CD8-positive, alpha-beta T cell (primary cell): ENCODE measurements at places on chromosomes 16 and 17.

- DNase-seq = no peak
These were observed 10.9 kb downstream of the HAS3 start for GRCh38 chr16:69116256-69116875.

- no peak for DNase-seq
These were observed 15.6 kb downstream of the ATP6V0A1 start for GRCh38 chr17:42474276-42474675.

GRCh38 chr16:17683281-17683680 is 212.5 kb upstream of the XYLT1 start:
- DNase-seq = no peak

DNA sequence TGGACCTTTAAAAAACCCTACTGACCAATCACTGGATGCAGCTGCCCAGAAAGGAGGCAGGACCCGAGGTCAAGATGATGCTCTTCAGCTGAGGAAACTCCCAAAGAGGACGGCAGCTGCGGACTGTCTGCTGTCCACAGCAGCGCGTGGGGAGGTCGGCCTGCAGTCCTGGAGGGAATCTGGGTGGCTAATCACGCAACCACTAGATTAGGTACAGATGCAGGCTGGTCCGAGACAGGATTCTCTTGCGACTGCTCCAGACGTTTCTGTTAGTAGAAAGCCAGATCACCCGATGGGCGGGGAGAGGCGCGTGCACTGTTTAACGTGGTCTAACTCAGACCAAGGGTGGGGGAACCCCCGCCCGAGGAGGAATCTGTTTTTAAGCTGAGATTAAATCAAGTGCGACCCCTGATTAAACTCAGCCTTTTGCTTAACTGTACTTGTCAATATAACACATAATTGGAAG is 8.8 kb downstream of the CTRB2 start:
- DNase-seq = no peak

GRCh38 chr16:54015147-54015546 is 271.4 kb downstream of the IRX3 start:
- no peak for DNase-seq

DNA sequence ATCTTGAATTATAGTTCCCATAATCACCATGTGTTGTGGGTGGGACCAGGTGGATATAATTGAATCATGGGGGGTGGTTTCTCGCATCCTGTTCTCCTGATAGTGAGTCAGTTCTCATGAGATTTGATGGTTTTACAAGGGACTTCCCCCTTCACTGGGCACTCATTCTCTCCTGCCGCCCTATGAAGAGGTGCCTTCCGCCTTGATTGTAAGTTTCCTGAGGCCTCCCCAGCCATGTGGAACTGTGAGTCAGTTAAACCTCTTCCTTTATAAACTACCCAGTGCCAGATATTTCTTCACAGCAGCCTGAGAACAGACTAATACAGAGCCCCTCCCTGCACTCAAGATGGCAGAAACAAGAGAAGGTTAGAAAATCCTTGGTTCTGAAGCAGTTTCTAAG is 26.4 kb downstream of the LDAF1 start:
- DNase-seq = no peak

- no peak for DNase-seq
These were observed 423.6 kb upstream of the CDH11 start for GRCh38 chr16:65545413-65545956.

GRCh38 chr17:29592850-29593551 is at the start of gene ANKRD13B:
TSS of gene ANKRD13B (plus strand) at chr17:29593132. CDS start at chr17:29593622, 490 bp downstream.
- peak; percentile 34 for DNase-seq

DNA sequence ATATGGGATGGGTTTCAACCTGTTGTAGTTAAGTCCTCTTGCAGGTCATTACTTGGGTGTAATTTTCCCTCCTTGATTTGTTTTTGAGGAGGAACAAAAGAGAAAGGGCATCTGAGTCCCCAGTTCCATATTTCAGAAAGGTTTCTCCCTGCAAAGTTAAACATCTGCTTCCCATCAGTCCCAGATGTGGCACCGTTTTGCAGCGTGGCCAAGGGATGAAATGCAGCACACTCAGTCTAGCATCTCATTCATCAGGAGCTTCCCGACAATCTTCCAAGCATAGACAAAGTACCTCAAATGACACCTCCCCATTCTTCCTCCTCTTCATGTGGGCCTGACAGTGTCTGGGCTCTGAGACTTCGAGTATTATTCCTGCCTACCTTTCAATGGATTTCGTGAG is 363.7 kb upstream of the SOX9 start:
- no peak for DNase-seq

DNA sequence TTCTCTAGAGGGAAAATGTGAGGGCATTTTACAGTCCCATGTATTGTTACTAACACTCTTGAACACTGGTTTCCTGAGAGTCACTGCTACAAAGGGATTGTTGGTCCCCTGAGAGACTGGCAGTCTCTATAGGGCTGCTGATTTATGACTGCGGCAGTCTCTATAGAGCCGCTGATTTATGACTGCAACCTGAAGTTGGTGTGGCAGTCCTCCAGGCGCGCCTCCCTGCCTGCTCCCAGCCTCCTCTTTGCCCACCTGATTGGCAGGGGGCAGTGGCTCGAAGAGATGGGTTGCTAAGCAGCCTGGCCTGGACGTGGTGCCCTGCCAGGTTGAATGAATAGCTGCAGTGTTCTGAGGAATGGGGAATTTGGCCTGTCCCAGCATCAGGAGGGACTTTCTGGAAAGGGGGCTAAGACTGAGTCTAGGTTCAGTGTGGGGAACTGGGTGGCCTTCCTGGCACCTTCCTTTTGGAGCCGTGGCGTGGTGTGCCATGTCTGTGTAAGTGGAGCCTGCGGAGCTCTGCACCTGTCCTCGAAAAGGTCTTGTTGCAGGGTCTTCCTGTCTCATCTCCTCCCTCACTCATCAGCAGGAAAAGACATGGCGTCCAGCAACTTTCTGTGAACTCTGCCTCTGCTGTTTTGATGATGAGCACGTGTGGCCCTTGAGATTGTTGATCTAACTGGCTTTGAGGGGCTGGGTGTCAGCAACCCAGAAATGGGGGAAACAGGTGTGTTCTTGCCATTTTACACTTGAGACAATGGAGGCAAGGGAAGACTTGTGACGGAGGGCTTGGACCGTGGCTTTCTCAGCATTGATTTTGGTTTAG is 24.9 kb downstream of the SAP30BP start:
- DNase-seq = no peak

DNA sequence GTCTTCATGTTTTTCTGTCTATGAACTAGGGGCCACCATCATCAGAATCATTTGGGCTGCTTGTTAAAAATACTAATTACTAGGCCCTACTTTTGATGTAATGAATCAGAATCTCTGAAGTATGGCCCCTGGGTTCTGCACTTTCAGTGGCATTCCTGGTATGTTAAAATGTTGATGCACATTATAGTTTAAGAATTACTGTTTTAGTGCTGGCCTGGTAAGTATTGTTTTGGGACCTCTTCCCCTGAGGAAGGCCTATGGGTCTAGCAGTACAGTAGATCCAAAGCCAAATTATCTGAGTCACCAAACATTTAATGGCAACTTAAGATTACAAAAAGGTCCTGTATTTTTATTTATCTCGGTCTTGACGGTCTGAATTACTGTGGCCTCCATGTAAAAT is 58.8 kb downstream of the AP2B1 start:
- DNase-seq = no peak

DNA sequence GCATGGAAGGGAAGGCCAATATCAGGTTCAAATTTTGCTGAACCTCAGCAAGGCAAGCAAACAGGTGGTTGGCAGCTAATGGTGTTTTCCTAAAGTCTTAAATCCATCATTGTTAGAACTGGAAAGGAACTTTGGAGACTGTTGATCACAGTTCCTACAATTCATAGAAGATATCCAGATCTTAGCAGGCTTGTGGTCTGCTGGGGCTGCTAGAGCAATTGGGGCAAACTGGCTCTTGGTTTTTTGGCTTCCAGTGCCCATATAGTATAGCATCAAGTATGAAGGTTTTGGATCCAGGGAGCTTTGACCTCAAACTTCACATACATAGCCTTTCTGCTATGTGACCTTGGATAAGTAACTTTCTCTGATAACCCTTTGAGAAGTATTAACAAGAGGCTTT is 49.7 kb downstream of the IGF2BP1 start:
- DNase-seq = no peak

- DNase-seq = no peak
These were observed 148.6 kb downstream of the KIF2B start for GRCh38 chr17:53971361-53971760.

GRCh38 chr16:64364894-64365293 is 757.0 kb downstream of the CDH11 start:
- DNase-seq = no peak

GRCh38 chr16:12016291-12016947 is 39.9 kb downstream of the SNX29 start:
- no peak for DNase-seq

- DNase-seq = no peak
These were observed 132.4 kb downstream of the CA10 start for GRCh38 chr17:52026075-52026474.

GRCh38 chr17:53142890-53143289 is 679.8 kb upstream of the KIF2B start:
- no peak for DNase-seq

GRCh38 chr17:79874329-79874981 is 35.2 kb upstream of the CBX4 start:
- peak; percentile 16 for DNase-seq

GRCh38 chr17:596763-597644 is 117.6 kb downstream of the VPS53 start:
- no peak for DNase-seq

- DNase-seq = no peak
These were observed 86.2 kb downstream of the CRISPLD2 start for GRCh38 chr16:84905965-84906460.

GRCh38 chr16:83115491-83116232 is 488.9 kb downstream of the CDH13 start:
- no peak for DNase-seq

DNA sequence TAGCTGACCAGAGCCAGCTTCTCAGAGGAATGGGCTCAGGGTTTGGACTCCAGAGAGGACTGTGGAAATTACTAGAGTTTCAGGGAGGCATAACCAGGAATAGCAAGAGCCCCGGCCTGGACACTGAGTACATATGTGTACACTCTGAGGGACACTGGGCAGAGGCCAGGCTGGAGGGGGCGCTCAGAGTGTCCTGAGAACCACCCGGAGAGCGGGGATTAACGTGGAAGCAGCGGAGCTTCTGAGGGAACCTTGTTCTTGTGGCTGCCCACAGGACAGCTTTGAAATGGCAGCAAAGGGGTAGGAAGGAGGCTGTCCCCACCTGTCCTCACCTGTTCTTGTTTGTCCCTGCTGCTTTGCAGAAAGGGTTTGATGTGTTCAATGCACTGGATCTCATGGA is 27.8 kb downstream of the PLCD3 start:
- no peak for DNase-seq

GRCh38 chr17:81808778-81809555 is 5.0 kb downstream of the GCGR start:
- peak; percentile 14 for DNase-seq

GRCh38 chr16:8408855-8409567 is 181.3 kb downstream of the TMEM114 start:
- DNase-seq = no peak

GRCh38 chr16:17318238-17318637 is 152.5 kb downstream of the XYLT1 start:
- DNase-seq = no peak
